ENCODE measurements at places on chromosomes 11 and 22.

DNA sequence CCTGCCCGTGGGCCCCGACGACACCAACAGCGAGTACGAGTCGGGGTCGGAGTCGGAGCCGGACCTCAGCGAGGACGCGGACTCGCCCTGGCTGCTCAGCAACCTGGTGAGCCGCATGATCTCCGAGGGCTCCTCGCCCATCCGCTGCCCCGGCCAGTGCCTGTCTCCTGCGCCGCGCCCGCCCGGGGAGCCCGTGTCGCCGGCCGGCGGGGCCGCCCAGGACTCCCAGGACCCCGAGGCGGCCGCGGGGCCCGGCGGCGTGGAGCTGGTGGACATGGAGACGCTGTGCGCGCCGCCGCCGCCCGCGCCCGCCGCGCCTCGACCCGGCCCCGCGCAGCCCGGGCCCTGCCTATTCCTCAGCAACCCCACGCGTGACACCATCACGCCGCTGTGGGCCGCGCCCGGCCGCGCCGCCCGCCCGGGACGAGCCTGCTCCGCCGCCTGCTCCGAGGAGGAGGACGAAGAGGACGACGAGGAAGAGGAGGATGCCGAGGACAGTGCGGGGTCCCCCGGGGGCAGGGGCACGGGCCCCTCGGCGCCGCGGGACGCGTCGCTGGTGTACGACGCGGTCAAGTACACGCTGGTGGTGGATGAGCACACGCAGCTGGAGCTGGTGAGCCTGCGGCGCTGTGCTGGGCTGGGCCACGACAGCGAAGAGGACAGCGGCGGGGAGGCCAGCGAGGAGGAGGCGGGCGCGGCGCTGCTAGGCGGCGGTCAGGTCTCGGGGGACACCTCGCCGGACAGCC is 3.8 kb downstream of the MAPK8IP2 start:
- DNase-seq, result no peak

DNA sequence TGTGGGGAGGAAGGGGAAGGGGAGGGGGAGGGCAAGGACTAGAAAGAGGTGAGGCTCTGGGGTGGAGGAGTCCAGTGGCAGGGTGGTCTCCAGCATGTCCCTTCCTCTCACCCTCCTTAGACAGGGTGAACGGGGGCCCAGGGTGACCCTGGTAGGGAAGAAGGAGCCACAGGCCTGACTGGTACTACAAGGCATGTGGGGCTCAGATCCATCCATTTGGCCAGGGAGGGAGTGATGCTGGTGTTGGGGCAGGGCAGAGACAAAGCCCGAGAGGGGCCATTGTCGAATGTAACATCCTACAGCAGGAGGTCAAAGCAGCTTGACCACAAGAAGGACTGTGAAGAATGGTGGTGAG is 69.0 kb upstream of the SHISAL1 start:
- DNase-seq, result no peak

DNA sequence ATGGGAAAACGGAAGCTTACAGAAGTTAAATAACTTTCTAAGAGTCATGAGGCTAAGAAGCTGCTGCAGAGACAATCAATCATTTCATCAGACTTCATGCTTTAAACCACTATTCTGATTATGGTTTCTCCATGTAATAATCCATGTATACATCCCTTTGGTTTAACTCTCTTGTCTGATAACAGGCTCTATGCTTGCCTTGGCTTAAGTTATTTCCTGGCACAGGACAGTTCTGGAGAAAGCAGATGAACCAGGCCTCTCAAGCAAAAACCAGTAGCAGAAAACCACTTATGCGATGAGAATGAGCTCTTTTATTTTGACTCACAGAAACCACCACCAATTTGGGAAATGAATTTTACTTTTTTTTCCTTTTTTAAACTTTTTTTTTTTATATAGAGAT is 6.5 kb upstream of the PCF11 start:
- DNase-seq, result no peak

- DNase-seq, result no peak
Observed at GRCh38 chr11:115007851-115008250, 329.5 kb downstream of the NXPE2 start.

DNA sequence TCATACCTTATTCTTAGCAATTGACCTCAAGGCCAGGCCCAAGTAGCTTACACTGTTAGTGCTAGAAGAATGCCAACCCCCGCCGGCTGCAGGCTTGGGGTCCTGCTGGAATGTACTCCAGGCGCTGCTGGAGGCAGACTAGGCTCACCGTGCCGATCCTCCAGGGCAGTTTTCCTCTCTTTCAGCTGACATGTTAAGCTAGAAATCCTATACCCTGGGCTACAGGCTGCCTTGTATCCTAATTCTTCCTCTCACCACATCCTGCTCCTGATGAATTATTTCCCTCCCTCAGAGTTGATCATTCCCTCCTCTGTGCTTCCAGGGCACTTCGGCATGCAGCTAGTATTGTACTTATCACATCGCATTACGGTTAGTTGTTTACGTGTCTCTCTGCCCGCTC is 3.4 kb downstream of the SPTBN2 start:
- DNase-seq, result no peak

GRCh38 chr22:40509401-40510134 is 127.0 kb downstream of the MRTFA start:
- DNase-seq, result no peak

DNA sequence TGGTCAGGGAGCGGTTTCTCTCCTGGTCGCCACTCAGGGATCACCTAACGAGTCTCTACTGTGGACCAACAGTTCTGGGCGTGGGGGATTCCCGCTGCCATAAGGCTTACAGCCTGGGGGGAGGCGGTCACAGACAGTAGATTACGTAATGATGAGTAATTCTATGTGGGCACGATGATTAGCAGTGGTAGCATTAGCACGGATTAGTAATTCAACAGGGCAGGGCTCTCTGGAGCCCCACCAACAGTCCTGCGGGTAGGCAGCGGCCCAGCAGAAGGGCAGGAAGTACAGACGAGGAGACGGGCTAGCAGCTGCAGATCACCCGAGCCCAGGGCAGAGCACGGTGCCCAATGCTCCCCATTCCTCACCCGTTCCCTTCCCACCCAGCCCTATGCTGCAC is 3.6 kb downstream of the SHISAL1 start:
- no peak for DNase-seq

GRCh38 chr11:8013833-8014232 is 26.7 kb downstream of the EIF3F start:
- DNase-seq, result no peak

DNA sequence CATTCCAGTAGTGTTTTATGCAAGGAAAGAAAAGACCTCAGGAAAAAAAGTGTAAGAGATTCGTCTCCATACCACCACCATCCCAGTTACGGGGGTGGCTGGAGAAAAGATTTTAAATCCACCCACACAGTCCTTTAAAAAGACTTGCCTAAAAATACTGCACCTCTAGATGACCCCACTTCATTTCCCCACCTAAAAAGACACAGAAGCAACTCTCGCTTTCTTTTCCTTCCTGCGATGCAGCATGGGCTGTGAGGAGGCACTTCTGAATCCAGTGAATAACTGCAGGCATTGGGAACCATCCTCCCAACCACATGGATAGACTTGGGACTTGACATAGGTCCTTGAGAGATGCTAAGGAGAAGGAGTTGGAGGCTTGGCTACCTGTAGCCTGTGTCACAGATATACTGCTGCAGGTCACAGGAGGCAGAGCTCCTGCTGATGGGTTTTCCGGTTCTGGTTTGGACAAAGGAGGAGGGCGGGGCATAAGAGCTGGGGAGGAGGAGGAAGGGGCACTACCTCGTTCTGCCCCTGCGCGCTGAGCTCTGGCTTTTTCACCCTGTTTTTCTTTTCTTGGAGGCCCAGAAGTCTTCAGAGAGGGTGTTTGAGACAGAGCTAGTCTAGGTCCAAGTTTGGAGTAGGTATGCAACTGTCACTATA is 285.9 kb downstream of the NTM start:
- DNase-seq, result no peak

DNA sequence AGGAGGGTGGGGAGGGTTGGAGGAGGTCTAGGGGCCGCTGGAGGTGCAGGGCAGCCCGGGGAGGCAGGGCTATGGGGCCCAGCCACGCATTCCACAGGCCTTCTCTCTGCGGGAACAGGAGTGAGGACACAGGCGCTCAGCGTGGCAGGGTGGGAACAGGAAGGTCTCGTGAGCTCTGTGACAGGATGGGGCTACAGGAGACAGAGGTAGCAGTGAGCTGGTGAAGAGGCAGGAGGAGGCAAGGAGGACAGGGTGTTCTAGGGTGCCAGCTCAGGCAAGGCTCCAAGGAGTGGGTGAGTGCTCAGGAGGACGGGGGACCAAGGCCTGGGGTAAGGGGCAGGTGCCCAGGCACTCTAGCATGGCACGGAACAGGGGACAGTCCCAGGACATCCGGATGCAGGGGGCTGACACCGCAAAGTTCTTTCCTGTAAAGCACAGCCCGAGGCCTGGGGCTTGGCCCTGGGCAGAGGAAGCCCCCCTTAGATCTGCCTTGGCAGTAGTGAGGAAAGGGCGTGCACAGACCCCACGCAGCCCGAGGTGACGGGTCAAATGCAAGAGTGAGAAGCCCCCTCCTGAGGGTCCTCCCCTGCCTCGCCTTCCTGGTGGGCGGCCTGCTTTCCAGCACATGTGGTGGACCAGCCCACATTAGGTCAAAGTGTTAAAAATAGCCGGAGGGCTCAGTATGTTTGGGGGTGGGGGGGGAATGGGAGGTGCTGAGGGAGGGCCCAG is 4.7 kb upstream of the NEAT1 start:
- no peak for DNase-seq

DNA sequence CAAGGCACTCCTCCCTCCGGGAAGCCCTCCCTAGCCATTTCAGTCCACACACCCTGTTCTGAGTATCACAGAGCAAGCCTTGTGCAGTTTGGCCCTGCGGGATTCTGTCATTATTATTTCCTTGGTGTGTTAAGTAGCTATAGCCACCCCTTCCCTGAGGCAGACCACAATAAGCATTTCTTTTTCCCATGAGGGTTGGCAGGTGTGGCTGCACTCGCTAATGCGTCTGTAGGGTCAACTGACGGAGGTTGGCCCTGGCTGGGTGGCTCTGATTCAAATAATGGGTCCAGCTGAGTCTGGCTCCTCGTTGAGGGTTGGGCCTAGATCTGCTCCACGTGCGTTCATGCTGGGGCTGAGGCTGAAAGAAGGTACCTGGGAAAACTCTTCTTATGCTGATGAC is 5.1 kb downstream of the F2 start:
- no peak for DNase-seq

DNA sequence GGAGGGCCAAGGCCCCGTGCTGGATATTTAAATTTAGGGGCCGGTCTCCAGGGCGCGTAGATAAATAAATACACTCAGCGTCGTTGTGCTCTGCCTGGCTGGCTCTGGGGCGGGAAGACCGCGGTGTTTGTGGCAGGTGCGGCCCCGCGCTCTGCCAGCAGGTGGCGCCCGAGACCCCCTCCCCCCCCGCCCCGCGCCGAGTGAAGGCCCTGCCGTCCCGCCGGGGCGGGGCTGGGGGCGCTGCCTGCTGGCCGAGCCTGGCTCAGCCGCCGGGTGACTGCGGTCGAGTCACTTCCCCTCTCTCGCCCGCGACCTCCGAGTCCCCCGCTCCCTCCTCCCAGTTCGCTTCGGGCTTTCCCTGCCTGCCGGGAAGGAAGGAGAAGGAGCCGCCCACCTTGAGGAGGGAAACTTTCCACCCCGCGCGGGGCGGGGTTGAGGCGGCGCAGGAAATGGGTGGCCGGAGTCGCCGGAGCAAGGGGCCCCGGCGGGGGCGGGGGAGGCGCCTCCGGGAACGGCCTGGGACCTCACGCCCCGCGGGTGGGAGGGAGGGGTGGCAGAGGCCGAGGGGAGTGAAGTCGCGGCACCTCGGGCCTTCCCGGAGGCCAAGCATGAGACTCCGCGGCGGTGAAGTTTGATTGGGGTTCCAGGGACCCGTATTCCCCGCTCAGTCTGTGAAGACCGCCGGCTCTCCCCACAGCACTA is 1.6 kb upstream of the EHBP1L1 start:
- peak; percentile 70 for DNase-seq

- DNase-seq, result no peak
Observed at GRCh38 chr11:46431211-46431610, 39.6 kb upstream of the CHRM4 start.

GRCh38 chr22:45838305-45838887 is 138.6 kb downstream of the WNT7B start:
- DNase-seq, result no peak

- DNase-seq, result no peak
Observed at GRCh38 chr22:16810188-16810802, 14.9 kb downstream of the XKR3 start.

DNA sequence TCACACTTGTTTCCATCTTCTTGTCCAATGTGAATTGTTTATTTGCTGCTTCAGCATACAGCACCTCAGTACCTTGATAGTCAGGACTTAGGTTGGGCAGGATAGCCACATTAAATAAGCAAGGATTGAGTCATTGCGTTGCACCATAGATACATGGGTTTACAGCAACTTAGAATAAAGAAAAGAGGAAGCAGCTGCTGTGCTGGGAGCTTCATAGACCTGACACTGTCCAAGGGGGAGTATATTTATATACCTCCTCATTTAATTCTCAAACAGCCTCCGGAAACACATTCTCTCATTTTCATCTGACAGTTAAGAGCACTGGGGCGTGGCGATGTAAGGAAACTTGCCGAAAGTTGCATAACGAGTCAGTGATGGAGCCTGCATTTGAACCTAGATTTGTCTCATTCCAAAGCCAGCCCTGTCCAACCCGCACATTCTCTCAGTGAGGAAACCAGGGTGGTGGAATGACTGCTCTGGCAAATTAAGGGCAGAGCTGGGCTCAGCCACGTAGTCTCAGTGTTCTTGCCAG is 42.2 kb downstream of the UBASH3B start:
- DNase-seq, result no peak

DNA sequence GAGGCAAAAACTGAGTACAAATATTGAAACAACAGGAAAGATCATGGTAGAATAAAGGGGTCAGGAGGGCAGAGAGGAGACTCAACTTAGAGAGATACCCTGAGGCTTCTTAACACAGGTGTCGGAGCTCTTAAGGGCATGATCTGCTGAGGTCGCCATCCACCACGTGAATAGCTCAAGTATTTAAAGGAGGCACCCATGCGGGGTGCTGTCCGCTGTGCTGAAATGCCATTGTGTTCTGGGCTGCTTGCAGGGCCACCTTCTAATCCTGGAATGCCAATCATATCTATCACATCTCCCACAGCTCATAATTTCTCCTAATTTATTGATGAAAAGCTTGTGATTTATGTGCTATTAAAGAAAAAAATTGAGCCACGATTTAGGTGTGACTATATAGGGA is 90.2 kb downstream of the SEZ6L start:
- no peak for DNase-seq

GRCh38 chr11:133896028-133896427 is 50.7 kb upstream of the SPATA19 start:
- DNase-seq, result no peak

GRCh38 chr22:43706571-43707328 is 105.4 kb downstream of the EFCAB6 start:
- no peak for DNase-seq

Data from T-helper 17 cell (primary cell).